ENCODE measurements at places on chromosomes 1 and 21. TPM values are rescaled to one million over a fixed set of nuclear protein-coding genes. Genes with fewer than 3 reads are reported as not detected.

A3GALT2 gene
- total RNA-seq: not detected

GRCh38 chr1:177800400-177801088, 169.3 kb downstream of the SEC16B start:
- H3K27ac ChIP-seq: no peak overlapping the region
- no peaks in the 10 kb centered on the region for H3K27me3 ChIP-seq
- H3K4me3 ChIP-seq: no peak overlapping the region
- DNase-seq: no peak
- no peaks in the 10 kb centered on the region for H3K4me1 ChIP-seq
- H3K36me3 ChIP-seq: no peaks in the 10 kb centered on the region

- peak overlapping the region; percentile 28 for H3K4me3 ChIP-seq
- peak; percentile 56 for DNase-seq
- peaks cover 34% of the 10 kb centered on the region for H3K4me1 ChIP-seq
Observed at GRCh38 chr1:207822602-207823451, 71.0 kb downstream of the CD46 start.

HES2 gene
- 0.37 TPM for total RNA-seq

DNA sequence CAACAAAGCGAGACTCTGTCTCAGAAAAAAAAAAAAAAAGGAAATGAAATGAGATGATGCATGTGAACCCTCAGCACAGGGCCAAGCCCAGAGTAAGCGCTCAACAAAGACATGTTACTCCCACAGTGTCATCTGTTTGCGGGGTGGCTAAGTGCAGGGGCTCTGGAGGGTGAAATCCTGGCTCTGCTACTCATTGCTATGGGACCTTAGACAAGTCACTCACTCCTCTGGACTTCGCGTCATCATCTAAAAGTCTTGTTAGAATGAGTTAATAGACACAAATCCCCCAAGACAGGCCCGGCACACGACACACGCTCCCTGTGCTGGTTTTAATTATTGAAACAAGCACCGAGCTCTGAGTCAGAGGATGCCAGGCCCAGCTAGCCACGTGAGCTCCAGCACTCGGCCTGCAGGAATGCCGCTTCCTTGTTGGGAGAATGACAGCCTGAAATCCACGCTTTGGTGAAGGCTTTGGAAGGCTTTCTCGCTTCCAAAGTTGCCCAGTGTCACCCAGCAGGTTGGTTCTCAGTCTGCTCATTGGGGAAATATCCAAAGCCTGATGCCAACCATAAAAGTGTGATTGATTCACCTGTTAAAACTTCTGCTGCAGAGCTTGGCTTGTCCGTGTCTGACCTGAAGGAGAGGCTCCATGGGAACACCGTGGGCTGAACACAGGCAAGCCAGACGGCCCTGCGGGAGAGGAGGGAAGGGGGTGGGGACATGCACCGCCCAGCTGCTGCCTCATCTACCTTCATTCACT, 36.7 kb upstream of the TARDBP start:
- H3K27me3 ChIP-seq: no peaks in the 10 kb centered on the region
- no peaks in the 10 kb centered on the region for H3K4me1 ChIP-seq

GRCh38 chr1:62346886-62347285, 27.7 kb upstream of the KANK4 start:
- H3K4me3 ChIP-seq: no peak overlapping the region
- H3K27ac ChIP-seq: no peak overlapping the region
- no peaks in the 10 kb centered on the region for H3K4me1 ChIP-seq
- H3K36me3 ChIP-seq: no peaks in the 10 kb centered on the region
- no peaks in the 10 kb centered on the region for H3K27me3 ChIP-seq

DNA sequence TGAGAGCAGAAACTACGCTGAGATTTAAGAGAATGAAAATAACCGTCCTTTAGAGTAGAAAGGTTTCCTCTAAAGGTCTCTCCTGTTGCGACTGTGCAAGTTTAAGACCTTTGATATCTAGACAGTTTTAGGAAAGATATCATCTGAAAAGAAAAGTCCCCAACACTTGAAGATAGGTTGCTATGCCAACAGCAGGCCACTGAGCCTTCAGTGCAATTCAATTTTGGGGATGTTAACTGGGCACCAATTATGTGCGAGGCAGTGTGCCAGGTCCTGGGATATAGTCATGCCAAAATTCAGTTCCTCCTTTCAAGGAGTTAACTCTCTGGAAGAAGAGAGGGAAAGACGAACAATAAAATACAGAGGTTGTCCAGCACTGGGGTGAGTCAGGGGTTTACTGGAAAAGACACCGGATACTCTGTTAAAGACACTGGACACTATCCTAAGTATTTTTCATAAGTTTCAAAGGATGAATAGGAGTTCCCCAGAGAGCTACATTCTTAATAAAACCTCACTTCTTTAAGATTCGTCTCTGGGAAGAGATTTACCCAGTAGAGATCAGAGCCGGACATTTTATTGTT, 25.5 kb upstream of the ZNF281 start:
- H3K4me3 ChIP-seq: no peak overlapping the region
- H3K4me1 ChIP-seq: peaks cover 9% of the 10 kb centered on the region
- H3K36me3 ChIP-seq: no peaks in the 10 kb centered on the region

GRCh38 chr21:38277501-38278131, 20.8 kb downstream of the KCNJ15 start:
- no peaks in the 10 kb centered on the region for H3K4me1 ChIP-seq
- no peaks in the 10 kb centered on the region for H3K27me3 ChIP-seq
- H3K4me3 ChIP-seq: no peak overlapping the region
- H3K27ac ChIP-seq: no peak overlapping the region
- DNase-seq: no peak

GRCh38 chr1:60449876-60450275, 376.3 kb upstream of the C1orf87 start:
- no peak overlapping the region for H3K27ac ChIP-seq
- DNase-seq: no peak
- H3K4me3 ChIP-seq: no peak overlapping the region

DNA sequence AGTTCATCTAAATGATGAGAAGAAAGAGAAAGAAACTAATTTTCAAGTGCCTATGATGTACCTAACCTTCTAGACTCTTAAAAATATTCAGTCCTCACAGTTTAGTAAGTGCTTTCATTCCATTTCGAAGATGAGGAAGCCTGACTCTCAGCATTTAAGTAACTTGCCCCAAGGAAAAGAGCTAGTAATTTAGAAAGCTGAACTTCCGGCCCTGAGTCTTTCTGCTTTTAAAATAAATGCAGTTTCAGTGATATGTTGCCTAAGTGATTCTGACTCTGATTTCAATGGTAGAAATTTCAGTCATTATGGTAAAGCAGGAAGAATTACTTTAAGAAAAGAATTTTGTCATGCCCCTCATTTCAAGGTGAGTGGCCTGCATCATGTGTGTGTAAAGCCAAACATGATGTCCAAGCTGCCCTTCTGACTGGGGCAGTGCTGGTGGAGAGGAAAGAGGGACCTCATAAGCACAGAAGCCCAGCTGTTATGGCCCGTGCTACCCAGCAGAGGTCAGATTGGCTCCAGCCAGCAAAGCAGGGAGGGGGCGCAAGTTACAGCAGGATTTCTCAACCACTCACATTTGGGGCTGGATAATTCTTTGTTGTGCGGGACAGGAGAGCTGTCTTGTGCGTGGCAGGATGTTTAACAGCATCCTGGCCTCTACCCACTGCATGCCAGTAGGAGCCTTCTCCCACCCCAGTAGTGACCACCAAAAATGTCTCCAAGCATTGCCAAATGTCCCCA, 10.7 kb downstream of the ATP1A4 start:
- no peaks in the 10 kb centered on the region for H3K27me3 ChIP-seq
- H3K4me3 ChIP-seq: no peak overlapping the region
- no peak overlapping the region for H3K27ac ChIP-seq
- no peaks in the 10 kb centered on the region for H3K36me3 ChIP-seq
- DNase-seq: no peak

DNA sequence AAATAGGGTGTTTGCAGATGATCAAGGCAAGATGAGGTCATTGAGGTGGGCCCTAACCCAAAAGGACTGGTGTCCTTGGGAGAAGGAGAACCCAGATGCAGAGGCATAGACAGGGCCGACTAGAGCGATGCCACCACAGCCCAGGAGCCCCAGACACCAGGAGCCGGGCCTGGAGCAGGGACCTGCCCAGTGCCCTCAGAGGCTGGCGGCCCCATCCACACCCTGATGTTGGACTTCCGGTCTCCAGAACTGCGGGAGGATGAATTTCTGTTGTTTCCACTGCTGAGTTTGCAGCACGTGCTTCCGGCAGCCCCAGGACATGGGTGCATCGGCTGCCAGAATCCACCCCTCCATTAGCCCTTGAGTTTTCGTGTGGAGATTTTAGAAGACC, 7.2 kb upstream of the ACTRT2 start:
- no peak for DNase-seq
- no peaks in the 10 kb centered on the region for H3K36me3 ChIP-seq
- no peak overlapping the region for H3K4me3 ChIP-seq
- H3K27ac ChIP-seq: no peak overlapping the region
- no peaks in the 10 kb centered on the region for H3K4me1 ChIP-seq

LRRC71 gene
- not detected for total RNA-seq

GRCh38 chr1:210777914-210778313, 356.0 kb downstream of the KCNH1 start:
- DNase-seq: no peak
- no peak overlapping the region for H3K4me3 ChIP-seq
- H3K27ac ChIP-seq: no peak overlapping the region
- no peaks in the 10 kb centered on the region for H3K4me1 ChIP-seq
